Right renal pelvis (tissue), 4 donors: ENCODE measurements at places on chromosomes 12 and 14.

DNA sequence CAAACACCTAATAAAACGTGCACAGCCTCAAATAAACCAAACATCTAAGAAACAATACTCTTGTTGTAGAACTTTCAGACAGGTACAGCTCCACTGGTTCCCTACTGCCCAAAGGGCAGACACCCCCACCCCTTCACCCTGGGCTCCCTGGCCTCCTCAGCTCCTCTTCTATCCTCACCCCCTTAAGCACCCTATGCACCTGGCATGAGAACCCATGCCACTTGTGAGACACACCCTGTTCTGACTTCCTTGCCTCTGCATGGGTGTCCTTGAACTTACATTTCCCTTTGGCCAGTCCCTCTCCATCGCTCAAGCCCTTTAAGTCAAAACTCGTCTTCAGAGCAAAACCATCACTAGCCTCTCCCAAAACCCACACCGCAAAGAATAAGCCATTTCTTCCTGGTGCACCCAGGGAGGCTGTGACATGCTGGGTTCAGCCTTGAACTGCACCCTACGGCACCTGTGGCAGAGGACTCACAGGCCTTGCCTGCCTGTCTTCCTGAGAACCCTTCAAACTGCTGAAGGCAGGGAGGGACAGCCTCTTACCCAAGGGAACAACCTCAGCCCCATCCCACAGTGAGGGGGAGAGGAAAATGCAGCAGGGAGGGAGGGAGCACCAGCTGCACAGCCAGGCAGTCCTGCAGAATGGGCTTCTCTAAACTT, 12.6 kb upstream of the ACTR6 start:
- DNase-seq: no peak

- no peak for DNase-seq
These were observed 49.1 kb downstream of the CYP46A1 start for GRCh38 chr14:99733211-99733539.

DNA sequence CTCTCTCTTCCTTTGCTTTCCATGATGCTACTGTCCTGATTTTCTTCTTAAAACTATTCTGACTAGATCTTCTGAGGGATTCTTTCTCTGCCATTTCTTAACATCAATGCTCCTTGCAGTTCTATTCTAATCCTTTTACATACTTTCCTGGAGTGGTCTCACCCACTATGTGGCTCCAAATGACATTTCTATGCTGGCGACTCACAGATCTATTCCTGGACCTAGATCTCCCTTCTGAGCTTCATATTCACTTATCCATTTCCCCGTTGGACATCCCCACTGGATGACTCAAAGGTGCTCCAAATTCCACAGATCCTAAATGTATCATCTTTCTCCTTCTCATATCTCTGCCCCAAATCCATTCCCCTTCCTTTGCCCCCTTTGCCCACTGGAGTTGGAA, 4.1 kb downstream of the TEP1 start:
- no peak for DNase-seq

DNA sequence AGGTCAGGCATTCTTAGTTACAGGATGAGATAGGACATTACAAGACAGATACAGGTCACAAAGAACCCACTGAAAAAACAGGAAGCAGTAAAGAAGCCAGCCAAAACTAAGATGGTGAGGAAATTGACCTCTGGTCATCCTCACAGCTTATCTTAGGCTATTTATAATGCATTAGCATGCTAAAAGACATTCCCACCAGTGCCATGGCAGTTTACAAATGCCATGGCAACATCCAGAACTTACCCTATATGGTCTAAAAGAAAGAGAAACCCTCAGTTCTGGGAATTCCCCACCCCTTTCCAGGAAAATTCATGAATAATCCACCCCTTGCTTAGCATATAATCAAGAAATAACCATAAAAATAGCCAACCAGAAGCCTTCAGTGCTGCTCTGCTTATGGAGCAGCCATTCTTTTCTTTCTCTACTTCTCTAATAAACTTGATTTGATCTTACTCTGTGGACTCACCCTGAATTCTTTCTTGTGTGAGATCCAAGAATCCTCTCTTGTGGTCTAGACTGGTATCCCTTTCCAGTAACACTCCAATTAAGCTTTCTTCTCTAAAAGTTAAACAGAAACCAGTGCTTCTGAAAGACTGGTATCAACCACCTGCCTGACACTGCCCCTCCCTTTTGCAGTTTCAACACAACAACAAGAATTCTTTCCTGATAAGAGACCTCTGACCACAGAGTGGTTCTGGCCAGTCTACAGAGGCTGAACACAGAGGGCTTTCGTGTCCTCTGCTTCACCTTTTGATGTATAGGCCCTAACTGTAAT, 86.9 kb downstream of the BCAT1 start:
- no peak for DNase-seq

DNA sequence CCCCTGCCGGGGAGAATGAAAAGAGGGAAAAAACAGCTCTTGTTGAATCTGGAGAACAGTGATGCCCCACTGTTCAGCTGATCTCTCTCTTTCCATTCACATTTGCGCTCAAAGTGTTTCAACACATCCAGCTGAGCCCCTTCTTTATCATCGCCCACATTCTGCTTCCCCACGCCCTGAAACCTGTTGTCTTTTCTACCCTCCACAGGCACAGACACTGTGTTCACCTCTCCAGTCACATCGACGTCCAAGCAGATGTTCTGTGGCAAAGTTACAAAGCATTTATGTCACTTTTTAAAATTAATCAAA, 338.7 kb downstream of the EGLN3 start:
- DNase-seq: no peak

- no peak for DNase-seq
These were observed 12.3 kb downstream of the NR1H4 start for GRCh38 chr12:100485983-100486382.

GRCh38 chr12:71771069-71771468, 16.4 kb downstream of the RAB21 start:
- DNase-seq: no peak

- DNase-seq: no peak
These were observed 5.7 kb downstream of the OTUB2 start for GRCh38 chr14:94031883-94032279.
